Large intestine (tissue), 12 donors: ENCODE measurements at places on chromosomes 13 and 19.

DNA sequence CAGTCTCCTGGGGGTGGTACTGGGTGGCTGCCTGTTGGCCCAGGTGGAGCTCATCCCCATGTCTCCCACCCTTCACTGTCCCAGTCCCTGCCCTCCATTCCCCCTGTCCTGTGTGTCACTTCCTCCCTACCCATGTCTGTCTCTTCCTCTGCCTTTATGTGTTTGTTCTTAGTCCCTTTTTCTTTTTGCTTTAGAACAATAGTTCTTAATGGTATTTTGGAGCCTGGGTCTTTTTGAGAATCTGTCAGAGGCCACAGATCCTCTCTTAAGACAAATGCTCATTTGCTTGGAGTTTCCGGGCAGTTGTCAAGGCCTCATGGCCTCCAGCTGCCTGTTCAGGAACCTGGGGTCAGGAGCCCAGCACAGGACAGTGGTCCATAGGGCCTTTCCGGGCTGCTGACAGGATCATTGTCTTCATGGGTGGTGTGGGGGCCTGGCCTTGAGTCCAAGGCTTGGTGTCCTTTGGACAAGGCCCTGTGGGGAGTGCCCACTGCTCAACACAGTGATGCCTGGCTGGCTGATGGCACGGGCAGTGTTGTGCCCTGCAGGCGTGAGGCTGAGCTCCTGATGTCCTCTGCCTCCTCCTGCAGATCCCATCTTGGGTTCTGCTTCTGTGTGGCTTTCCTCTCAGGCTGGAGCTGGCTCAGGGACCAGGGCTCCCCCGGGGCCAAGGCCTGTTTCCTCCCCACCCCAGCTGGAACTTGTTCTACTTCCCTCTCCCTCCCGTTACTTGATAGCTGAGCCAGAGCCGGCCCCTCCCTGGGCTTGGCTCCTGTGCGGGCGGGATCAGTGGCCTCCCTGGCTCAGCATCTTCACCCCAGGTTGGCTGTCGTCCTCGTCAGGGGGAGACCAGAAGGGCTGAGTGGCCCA, 3.5 kb downstream of the EGLN2 start:
- no peak for DNase-seq

DNA sequence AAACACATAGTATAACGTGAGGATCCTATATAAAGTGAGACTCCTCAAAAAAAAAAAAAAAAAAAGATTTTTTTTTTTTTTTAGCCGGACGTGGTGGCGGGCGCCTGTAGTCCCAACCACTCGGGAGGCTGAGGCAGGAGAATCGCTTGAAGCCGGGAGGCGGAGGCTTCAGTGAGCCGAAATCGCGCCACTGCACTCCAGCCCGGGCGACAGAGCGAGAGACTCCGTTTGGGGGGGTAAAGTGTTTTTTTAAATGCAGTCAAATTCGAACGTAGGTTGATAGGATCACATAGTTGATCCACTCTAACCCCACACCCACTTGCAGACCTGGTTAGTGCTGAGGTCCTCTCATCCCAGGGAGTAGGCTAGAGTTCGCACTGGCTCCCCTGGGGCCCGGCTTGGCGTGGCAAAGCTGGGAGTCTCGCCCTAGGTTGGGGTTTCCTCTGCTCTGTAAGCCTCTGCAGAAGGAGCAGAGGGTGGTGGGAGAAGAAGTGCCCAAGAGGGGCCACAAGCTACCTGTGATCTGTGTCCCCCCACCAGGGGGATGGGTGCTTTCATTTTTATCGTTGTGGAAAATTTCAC, 6.5 kb downstream of the RNF225 start:
- peak; percentile 34 for DNase-seq

- no peak for DNase-seq
Measured at GRCh38 chr19:51471527-51471926, 6.8 kb upstream of the CEACAM18 start.

DNA sequence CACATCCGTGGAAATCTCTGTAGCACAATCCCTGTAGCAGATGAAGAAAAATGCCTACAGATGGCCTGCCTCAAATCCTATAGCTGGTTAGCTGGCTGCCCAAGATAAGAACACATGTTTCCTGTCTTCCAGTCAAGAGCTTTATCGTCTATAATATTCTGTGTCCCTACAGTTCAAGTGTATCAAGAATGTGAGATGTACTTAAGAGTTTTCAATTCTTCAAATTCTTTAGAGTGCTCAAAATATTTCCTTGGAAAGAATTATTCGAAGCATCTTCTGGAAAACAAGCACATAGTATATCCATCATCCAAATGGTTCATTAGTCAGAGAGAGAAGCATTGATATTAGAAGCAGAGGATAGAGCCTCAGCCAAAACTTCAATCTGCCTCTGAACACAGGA, 239.8 kb downstream of the COG6 start:
- DNase-seq, result no peak

GRCh38 chr13:94548821-94549231, 47.1 kb downstream of the TGDS start:
- peak; percentile 31 for DNase-seq

- DNase-seq, result no peak
Measured at GRCh38 chr13:49217962-49218492, 2.1 kb upstream of the MLNR start.

- DNase-seq, result no peak
Measured at GRCh38 chr19:35204799-35205732, 23.5 kb downstream of the FAM187B start.

GRCh38 chr13:53821632-53822031, 793.0 kb downstream of the OLFM4 start:
- no peak for DNase-seq

DNA sequence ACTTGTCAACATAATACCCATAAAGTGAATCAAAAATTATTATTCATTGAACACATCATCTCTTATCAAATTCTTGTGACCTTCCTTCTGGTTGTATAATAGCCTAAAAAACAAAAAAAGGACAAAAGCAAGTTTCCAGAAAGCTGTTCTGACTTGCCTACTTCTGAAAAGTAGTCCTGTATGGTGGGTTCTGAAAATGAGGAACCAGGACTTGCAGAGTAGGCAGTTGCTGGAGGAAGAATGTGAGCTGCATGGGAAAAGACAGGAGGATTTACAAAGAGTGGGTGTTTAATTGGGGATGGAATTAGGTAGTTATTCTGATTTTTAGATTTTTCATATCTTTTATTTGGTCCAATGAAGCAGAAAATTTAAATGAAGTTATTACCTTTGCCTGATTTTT, 56.7 kb downstream of the RCBTB2 start:
- DNase-seq, result no peak

- no peak for DNase-seq
Measured at GRCh38 chr13:32022311-32022710, 9.3 kb upstream of the FRY start.

- no peak for DNase-seq
Measured at GRCh38 chr19:8045872-8046568, 6.5 kb upstream of the CCL25 start.

GRCh38 chr13:24199016-24199415, 38.5 kb downstream of the SPATA13 start:
- DNase-seq, result no peak

DNA sequence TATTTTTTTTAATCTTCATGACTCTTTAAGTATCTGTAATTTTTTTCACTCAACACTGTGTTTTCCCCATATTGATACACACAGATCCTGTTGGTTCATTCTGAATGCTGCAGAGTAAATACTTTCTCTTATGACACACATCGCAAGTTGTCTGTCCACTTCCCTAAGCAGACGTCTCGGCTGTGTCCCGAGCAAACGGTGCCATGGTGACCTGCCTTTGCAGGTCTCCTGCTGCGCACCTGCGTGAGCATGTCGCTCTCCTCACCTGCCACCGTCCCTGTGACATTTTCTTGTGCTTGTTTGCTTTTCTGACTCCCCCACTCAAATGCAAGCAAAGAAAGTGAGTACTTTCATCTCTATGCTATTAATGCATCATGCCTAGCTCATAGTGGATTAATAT, 57.8 kb downstream of the CCDC70 start:
- no peak for DNase-seq
